ENCODE measurements at places on chromosomes 12 and 14.

- DNase-seq = no peak
These were observed 1.4 kb upstream of the GLTP start for GRCh38 chr12:109881752-109882151.

- no peak for DNase-seq
These were observed 23.2 kb downstream of the PLXNC1 start for GRCh38 chr12:94171595-94171930.

GRCh38 chr14:34678306-34678705 lies 36.1 kb downstream of the CFL2 start:
- DNase-seq = no peak

GRCh38 chr14:102796661-102797190 lies 19.5 kb downstream of the TRAF3 start:
- DNase-seq = no peak

- no peak for DNase-seq
These were observed 83.8 kb downstream of the GALNT9 start for GRCh38 chr12:132245521-132246101.

- no peak for DNase-seq
These were observed 111.9 kb upstream of the CCDC175 start for GRCh38 chr14:59688224-59689170.

- DNase-seq = no peak
These were observed 762.9 kb downstream of the C12orf50 start for GRCh38 chr12:87266305-87266704.

DNA sequence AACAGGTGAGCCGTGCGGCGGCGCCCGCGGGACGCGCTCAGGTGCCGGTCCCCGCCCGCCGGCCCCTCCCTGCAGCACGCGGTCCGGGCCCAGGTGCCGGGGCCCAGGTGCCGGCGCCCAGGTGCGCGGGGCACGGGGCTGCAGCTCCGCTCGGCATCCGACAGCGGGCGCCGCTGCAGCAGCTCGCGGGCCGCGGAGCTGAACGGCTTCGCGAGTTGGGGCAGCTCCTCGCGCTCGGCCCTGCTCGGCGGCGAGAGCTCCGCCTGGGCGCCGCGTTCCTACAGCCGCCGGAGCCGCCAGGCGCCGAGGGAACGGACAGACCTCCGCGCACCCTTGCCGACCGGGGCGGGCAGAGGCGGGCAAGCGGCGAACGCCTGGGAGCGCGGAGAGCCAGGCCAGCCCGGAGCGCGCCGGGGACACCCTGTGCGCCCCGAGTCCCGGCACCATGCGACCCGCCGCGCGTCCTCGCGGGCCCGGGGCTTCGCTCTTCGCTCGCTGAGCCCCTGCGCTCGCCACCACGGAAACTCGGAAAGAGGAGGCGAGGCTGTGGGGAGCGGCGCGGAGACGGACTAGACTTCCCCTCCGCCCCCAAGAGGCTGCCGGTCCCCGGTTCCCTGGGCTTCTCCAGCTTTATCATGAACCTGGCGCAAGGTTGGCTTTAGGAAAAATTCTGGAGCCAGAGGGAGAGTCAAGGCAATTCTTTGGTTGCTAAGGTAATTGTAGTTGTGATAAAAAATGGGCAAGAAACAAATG lies at the start of gene RGS6:
TSS of gene RGS6 (plus strand) at position 201 of the 753 bp plus-strand sequence.
- no peak for DNase-seq

DNA sequence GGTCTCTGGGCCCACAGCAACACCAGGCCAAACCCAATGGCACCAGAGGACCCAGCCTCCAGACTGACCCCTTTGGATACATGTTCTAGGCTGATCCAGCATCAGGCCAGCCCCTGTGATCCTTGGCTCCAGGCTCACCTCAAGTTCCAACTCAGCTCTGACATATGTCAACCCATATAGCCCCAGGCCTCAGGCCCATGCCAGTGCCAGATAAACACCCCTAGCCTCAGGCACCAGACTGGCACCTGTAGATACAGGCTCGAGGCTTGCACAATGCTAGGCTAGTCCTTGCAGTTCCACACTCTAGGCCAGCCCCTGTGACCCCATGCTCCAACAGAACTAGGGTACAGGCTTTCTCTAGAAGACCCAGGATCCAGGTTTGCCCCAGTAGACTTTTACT lies 287.5 kb downstream of the KCNC2 start:
- no peak for DNase-seq

- no peak for DNase-seq
These were observed 63.6 kb upstream of the ELK3 start for GRCh38 chr12:96130396-96131059.

DNA sequence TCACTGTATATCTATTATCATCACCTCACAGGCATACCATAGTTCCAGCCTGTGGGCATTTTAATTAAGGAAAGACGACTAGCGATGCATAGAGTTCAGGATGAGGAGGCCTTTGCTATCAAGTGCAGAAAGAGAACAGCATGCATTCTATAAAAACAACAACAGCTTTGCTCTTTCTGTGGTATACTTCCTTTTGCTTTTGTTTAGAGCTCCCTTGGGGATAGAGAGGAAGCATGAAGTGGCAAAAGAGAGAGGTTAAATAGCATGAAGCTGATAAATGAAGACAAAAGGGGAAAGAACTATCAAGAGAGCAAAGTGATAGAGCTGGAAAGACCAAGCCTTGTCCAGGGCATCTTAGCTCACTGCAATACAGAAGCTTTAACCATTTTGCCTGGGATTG lies 23.5 kb downstream of the IFNG-AS1 start:
- DNase-seq = no peak

- DNase-seq = no peak
These were observed 30.1 kb upstream of the STON2 start for GRCh38 chr14:81430235-81430634.

- DNase-seq = no peak
These were observed 52.4 kb upstream of the FRS2 start for GRCh38 chr12:69417741-69418167.

GRCh38 chr12:101256266-101256665 lies 23.6 kb upstream of the UTP20 start:
- no peak for DNase-seq

DNA sequence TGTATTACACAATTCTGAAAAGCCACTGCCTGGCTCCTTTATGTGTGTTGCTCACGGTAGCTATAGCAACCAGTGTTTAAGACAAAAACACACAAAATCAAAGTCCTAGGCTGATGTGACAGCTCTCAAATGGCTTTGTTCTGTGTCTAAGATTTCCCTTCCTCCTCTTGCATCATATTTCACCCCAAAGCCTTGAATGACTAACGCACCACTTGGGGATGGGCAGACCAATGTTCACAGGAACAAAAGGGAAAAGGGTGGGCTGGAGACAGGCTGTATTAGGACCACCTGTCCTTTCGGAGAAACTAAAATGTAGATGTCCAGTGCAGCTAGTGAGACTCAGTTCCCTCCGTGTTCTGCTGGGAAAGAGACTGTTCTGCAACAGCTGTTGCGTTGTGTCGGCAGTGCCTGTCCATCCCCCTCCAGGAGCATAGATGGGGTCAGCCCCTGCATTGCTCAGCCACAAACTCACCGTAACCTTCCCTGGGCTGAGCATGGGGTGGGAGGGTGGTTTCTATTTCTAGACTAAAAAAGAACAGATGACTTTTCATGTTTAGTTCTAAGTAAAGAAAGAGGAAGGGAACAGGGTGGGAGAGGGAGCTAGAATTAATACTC lies 26.8 kb upstream of the DAAM1 start:
- DNase-seq = no peak

DNA sequence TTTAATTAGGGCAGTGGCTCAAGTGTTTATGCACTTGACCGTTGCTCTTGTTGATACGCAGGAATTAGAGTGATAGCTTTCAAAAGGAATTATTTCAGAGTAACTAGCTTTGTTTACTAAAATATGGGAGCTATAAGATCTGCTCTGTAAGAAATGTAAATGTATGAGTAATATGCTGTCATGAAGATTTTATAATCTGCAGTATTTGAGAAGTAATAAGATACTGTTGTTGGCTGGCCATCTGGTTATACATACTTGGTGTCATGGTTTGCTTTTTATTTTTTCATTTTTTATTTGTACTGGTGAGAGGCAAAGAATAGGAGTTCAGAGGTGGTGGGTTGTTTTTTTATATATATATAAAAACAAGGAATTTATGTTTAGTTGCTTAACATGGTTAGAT lies 58.5 kb downstream of the PLXNC1 start:
- no peak for DNase-seq

GRCh38 chr12:9706086-9706685 lies 26.7 kb downstream of the CLECL1 start:
- DNase-seq = no peak

DNA sequence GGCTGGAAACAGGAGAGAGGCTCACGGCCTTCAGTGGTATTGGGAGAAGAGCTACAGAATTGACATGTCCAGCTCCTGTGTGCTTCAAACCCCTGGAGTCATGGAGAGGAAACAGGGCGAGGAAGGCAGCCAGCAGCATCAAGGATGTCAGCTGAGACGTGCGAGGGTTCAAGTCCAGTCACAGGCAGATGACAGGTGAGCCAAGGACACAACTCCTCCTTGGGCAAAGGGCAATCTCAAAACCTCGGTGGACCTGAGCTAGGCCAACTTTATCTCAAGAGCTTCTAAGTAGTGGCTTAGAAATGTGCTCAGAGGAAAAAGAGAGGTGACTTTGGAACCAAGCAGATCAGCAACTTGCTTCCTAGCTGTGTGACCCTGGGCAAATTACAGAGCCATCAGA lies 81.6 kb downstream of the TTC9 start:
- DNase-seq = no peak

- DNase-seq = peak; percentile 30
These were observed 774 bp upstream of the MANSC4 start for GRCh38 chr12:27780612-27781408.

DNA sequence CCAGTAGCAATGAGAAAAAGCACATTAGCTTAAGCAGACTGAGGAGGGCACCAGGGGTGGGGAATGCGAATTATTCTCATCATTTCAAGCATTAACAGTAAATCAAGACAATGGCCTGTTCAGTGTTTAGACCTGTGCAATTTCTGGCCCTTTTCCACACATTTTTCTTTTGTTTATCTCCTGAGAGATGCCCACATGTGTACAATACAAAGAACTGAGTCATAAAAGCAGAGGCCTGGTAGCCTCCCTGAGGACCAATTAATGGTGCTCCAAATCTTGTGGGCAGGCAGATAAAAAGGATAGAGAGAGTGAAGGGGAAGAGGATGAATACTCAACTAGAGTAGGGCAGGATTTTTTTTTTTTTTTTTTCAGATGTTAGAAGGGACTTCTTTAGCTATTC lies 480.8 kb downstream of the RERGL start:
- DNase-seq = no peak

DNA sequence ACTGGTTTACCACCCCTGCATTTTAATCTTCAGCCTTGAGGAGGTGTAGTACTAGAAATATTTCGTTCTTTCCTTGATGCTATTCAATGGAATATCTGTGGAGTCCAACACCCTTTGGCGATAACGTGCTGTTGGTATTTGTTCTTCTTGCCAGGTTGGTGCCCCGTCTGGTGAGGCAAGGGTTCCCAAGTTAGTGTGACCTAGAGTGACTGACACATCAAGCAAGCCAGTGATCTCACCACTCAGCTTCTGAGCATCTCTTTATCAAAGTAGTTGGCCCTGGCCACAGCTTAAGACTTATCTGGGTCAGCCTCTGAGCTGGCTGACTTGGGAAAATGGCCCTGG lies 60.2 kb downstream of the PLXNC1 start:
- peak; percentile 3 for DNase-seq

DNA sequence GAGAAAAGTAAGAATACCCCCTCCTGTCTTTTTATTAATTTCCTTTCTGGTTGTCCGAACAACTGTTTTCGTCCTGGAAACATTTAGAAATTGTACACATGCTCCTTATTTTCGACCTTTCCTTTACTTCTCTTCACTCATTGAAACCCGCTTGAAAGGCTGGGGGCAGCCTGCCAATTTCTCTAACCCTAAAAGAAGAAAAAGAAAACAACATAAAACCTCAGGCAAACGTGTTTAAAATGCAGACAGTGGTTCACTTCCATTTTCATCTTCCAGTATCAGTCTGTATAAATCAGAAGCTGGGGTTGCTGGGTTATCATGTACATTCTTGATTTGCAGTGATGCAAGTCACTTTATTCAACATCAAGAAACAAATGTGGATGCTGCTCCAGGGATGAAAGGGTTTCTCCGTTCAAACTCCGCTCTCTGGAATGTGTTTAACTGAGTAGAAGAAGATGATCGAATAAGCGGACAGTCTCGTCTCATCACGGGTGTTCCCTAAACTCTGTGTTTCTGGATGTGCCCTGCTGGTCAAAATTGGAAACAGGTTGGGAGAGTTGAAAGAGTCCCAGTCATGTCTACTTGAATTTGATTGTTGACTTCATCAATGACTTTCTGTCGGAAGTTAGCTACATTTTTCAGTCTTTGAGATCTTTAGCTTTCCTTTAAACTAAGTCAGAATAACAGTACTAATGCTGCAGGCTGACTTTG lies 1042.2 kb downstream of the BCL11B start:
- no peak for DNase-seq

DNA sequence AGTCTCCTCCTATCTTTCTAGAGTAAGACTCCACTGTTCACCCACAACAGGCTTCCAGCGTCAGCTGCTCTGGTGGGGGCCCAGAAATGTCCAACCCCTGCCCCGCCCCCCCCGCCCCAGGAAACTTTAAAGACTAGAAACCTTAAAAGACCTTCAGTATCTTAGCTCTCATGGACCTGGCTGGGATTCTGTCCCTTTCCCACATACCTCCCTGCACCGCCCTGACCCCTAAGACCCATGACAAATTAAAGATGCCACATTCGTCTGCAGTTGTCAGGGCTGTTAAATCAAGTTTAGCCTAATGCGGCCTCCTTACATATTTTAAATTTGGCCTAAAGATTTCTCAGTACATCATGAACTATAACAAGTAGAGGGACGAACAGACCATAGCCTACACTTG lies 10.0 kb upstream of the SERPINA10 start:
- no peak for DNase-seq

DNA sequence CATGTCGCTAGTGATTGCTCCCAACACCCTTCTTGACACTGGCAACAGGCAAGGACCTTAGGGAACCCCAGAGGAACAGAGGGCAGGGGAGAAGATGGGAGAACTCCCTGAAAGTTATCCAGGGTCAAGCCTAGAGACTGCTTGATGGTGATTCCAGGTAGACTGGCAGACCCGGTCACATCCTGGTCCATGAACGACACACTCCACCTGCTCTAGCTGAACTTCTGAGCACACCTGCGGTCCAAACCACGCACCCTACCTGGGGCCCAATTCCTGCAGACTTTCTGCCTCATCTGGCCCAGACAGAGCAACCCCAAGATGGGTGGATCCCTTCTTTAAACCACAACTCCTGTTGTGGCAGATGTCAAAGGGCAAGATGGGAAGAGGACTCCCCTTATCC lies 34.2 kb downstream of the NCKAP5L start:
- DNase-seq = no peak

- no peak for DNase-seq
These were observed 36.6 kb downstream of the NOC4L start for GRCh38 chr12:132180648-132181546.

Measured in activated CD4-positive, alpha-beta T cell treated with anti-CD3 and anti-CD28 coated beads, Interleukin-2, amount 50 U/mL, for 1 hour (primary cell).